ENCODE measurements at places on chromosomes 13 and 19.

DNA sequence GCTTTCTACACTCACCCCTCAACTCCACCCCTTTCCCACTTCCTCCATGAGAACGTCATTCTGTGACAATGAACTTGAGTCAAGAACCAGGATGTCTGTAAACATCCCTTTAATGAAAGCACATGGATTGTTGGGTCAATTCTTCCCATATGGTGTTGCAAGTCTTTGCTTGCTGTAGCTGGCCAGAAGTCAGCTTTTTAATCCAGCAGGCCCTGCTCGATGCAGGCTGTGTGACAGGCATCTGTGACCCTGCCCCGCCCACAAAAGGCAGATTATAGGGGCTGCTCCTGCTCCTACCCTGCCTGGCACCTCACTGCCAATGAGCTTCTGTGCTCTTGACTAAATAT, 78.0 kb downstream of the STARD13 start:
- peak; percentile 17 for DNase-seq

- DNase-seq: no peak
Measured at GRCh38 chr13:75461314-75461713, 20.7 kb downstream of the TBC1D4 start.

DNA sequence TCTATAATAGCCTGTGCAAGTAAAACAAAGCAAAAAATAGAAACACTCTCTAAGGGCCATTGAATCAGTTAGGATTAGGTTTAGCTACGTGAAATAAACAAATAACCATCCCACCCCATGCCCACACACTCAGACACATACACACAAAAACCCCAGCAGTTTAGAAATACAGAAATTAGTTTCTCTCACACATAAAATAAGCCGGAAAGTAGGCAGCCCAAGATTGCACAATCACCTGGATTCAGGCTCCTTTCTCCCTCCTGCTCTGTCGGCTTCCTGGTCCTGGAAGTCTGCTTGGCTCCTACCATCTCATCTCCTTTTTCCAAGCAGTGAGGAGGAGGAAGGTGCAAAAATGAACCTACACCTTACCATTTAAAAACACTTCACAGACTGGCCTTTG, 22.6 kb upstream of the USP12 start:
- no peak for DNase-seq

- DNase-seq: no peak
Measured at GRCh38 chr19:43318796-43319314, 34.6 kb upstream of the CD177 start.

DNA sequence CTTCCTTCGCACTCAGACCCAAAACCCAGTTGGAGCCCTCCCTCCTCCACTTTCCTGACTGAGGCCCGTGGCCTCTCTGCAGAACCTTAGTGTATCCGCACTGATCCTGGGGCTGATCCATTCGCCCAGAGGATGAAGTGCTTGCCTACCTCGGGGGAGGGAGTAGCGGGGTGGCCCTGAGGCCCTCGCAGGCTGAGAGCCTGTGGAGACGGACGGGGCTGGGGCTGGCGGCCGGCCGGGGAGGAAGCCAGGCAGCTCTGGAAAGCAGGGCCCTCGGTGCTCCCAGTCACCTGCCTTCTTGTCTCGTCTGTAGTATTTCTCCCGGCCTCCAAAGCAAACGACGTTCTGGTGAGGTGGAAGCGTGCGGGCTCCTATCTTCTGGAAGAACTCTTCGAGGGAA, 1.3 kb downstream of the PROZ start:
- DNase-seq: no peak

DNA sequence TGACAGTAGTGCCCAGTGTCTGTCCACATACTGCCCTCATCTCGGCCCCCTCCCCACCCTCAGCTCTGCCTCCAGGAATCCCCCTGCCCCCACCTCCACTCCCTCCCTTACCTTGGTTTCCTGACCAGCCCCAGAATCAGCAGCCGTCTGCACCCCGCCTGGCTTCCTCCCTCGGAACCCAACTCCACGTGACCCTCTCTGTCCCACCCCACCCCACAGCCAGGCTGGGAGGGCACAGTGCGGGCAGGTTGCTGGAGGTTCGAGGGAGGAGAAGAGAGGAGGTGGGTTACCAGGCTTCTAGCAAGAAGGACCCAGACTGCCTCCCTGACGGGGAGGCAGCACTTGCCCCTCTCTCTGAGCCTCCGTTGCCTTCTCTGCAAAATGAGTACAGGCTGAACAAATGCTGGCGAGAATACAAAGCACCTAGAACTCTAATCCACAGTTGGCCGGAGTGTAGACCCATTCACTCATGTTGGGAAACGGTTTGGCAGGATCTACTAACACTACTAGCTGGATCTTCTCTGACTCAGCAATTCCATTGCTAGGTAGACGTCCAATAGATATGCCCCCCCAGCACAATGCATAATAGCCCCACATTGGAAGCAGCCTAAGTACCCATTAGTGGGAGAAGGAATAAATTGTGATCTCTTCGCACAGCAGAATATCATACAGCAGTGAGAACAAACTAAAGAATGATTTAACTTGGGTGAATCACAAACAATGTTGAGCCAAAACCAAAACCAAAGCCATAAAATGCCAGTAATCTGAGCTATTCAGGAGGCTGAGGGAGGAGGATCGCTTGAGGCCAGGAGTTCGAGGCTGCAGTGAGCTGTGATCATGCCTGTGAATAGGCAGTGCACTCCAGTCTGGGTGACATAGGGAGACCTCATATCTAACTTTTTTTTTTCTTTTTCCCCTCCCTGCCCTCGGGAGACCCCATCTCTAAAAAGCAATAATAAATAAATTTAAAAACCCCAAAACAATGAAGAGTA, at the start of gene RASAL3:
TSS of gene RASAL3 (minus strand) at position 151 of the 992 bp plus-strand sequence. CDS start 186 bp downstream, outside the sequence.
- DNase-seq: peak; percentile 69

- DNase-seq: no peak
Measured at GRCh38 chr13:67200605-67201004, 29.5 kb downstream of the PCDH9 start.

GRCh38 chr13:72657379-72657778, 70.0 kb downstream of the MZT1 start:
- DNase-seq: no peak

DNA sequence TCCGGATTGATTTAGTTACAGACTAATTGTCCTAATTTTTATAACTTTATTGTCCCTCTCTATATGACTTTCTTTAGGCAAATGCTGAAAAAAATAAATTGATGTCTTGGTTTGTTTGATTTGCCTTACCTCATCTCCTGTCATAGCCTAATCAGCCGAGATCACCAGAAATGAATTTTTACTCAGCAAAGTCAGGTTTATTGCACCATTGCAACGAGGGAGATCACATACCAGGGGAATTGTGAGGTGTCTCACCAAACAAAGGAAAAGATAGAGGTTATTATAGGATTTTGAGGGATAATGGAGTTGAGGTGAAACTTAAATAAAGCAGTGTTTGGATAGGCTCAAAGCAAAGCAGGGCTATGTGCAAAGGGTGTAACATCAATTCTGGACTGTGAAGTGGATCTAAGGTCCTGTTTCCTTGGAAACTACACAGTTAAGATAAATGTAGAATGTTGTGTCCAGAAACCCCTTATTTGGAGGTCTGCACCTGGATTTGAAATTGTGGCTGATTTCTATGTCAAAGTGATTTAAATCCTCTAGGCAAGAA, 372.6 kb downstream of the OXGR1 start:
- DNase-seq: no peak

- DNase-seq: peak; percentile 32
Measured at GRCh38 chr19:2949939-2950285, 5.1 kb upstream of the ZNF77 start.

GRCh38 chr13:34412295-34412694, 529.8 kb upstream of the NBEA start:
- DNase-seq: no peak

DNA sequence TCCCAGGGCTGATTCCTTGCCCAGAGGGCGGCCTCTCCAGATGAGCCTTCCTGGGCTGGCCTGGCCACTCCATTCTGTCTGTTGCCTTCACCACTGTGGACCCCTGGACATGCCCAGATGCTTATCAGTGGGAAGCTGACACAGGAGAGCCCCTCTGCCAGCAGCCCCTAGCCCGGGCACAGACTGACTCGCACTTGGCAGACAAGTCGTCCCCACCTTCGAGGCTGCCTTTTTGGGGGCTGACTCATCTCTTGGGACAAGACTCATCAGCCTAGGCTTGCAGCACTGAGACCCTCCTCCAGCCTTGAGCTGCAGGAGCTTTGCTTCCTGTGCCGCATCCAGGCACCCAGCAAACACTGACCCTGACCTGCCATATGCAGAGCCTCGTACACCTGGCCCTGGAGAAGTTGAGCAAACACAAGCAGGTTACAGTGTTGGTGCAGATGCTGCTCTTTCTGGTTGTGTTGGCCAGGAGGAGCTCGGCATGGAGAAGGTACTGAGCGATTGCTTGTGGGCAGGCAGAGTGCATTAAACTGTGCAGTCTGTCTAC, 8.1 kb downstream of the CHST8 start:
- DNase-seq: no peak

DNA sequence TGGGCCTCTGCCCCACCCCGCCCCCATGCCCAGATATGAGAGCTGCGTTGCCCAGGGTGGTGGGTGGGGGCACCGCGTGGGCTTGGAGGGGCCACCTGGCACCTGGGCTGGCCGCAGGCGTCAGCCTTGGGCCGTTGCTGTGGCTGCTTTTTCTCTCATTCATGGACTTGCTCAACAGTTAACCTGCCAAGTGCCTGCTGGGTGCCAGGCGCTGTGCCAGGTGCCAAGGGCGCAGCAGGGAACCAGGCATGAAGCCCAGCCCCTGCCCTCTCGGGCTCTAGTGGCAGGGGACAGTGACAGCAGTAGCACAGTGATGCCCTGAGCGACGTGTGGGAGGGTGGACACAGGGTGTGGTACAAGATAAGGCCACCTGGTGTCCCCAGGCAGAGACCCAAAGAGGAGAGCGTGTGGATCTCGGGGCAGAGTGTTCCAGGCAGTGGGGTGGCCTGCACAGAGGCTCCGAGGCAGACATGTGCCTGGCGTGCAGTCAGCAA, 28.1 kb downstream of the DHX34 start:
- no peak for DNase-seq

DNA sequence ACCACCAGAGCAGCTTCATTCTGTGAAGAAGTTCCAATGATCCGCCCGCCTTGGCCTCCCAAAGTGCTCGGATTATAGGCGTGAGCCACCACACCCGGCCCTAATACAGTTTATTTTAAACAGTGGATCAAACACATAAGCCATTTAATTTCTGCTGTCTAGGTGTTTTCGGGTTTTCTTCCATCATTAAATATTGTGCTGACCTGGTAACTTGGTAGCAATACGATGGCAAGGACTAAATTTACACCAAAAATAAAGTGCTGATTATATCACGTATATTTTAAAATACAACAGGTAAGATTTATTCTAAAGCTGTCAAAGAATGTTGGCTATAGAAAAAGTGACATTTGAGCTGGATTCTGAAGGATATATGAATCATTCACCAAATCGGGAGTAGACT, 1.3 kb downstream of the MED4 start:
- DNase-seq: no peak

DNA sequence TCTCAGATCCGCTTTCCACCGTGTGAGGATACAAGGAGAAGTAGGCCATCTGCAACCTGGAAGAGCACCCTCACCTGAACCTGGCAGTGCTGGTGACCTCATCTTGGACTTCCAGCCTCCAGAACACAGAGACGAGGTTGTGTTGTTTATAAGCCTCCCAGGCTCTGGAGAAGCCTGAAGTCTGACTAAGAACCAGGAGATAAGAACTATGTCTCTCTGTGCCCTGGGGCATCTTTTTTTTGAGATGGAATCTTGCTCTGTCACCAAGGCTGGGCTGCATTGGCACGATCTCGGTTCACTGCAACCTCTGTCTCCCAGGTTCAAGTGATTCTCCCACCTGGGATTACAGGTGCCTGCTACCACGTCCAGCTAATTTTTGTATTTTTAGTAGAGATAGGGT, 14.5 kb downstream of the FCGBP start:
- no peak for DNase-seq

GRCh38 chr19:32173836-32174235, 171.6 kb upstream of the ZNF507 start:
- DNase-seq: no peak

DNA sequence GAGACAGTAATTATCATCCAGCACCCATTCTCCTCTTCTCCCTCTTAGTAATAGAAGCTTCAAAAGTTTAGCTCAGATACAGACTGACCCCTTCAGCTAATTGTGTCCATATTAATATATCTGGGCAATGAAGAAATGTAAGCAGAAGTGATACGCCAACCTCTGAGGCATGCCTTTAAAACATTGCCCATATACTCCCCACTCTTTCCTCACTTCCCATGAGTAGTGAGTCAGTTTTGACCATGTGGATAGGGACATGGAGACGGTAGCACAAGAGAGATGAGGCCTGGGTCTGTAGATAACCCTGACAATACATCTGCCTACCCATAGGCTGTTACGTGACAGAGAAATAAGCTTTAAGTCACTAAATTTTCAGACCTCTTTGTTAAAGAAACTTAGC, 147.6 kb downstream of the KCTD12 start:
- no peak for DNase-seq
